ENCODE measurements at places on chromosomes 6 and 20. TPM values are rescaled to one million over a fixed set of nuclear protein-coding genes. Genes with fewer than 3 reads are reported as not detected.
A peak's percentile ranks its signal among the peaks of the same experiment; 100 is the strongest.

DNA sequence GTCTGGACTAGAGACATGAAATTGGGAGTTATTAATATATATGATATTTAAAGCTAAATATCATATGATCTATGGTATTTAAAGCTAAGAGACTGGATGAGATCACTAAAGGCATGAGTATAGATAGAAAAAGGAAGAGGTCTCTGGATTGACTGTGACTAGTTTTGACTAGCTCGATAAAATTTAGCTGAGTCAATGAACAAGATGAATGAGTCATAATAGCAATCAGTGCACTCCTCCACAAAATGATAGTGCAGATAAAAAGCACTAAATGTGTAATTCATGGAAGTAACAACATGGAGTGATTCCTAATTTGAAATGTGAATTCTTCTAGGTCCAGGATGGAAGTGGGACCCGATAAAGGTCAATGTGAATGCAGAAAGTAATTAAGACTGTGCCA is 127.4 kb downstream of the PFDN4 start:
- no peak for ATAC-seq

DNA sequence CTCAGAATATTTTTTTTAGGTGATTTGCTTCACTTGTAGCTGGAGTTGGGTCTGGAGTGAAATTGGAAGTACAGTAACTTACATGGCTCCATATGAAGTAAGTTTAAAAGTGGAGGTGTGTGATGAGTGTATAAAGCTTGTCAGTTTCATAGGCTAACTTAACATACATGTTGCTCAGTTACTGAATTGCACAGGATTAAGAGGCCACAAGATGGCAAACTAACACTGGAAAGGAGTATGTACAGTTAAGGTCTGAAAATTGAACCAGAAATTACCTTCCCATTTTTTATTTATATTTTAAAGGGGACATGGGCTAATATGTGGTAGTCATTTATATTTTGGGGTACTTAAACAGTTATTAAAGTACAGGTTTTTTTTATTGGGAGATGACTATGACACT is 45.3 kb upstream of the SMIM8 start:
- ATAC-seq = peak; percentile 63

The SDC4 gene
- total RNA-seq = 32.9 TPM

The CST4 gene
- total RNA-seq = not detected

DNA sequence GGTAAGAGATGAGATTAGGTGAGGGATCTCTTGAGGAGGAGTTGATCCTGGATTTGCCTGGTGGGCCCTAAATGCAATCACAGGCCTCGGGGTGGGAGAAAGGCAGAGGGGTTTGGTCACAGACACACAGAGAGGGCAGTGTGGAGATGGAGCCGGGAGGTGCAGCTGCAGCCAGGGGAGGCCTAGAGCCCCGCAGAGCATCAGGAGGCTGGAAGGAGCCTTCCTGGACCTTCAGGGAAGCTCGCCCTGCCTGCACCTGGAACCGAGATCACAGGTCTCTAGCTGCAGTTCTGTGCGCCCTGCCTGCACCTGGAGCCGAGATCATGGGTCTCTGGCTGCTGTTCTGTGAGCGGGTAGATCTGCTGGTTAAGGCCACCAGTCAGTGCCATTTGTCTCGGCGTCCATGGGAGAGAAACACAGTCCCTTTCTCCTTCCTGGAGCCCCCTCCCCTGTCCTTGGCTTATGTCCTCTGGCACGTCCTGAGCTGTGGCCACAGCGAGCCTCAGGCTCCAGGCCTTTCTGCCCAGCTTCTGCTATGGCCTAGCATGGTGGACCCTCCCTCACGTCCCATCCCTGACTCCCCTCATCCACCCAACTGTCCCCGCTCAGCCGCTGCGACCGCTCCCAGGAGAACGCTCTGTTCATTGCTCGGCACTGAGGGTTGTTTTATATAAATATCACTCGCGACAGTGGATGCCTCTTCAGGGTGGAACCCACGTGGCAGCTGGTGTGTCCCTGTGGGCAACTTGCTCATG is 112.0 kb downstream of the DACT2 start:
- ATAC-seq = no peak

The SLC16A10 gene
- 5.0 TPM for total RNA-seq

GRCh38 chr6:113065611-113066010 is 718.5 kb downstream of the RFPL4B start:
- peak; percentile 80 for ATAC-seq

Measured in motor neuron (in vitro differentiated cells).